NCI-H2171 treated with DMSO at 0.1 percent for 48 hours (cell line): ENCODE measurements at places on chromosomes 12 and 14.

DNA sequence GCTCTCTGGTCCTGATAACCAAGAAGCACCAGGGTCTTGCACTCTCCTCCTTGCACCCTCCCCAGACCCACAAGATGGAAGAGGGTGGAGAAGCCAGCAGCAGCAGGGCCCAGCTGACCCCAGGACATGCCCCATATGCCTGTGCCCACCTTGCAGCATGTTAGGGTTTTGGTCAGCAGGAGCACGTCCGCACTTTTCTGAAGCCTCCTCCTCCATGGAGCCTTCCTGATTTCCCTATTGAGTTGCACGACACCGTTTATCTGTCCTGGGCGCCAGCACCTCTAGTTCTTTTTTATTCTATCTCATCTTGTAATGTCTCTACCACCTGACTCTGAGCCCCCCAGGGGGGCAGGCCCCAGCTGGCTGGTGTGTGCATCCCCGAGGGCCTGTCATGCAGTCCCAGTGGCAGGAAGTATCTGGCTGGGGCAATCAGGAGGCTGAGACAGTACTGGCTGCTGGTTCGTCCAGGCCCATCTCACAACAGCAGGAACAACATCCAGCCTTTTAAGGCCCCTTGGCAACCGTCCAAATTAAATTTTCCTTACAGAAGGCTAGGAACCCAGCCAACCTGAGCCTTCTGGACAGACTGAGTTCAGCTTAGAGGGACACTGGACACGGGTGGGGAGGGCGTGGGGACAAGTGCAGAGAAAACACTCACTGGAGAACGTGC lies 39.6 kb downstream of the CCDC85C start:
- DNase-seq: peak; percentile 65

DNA sequence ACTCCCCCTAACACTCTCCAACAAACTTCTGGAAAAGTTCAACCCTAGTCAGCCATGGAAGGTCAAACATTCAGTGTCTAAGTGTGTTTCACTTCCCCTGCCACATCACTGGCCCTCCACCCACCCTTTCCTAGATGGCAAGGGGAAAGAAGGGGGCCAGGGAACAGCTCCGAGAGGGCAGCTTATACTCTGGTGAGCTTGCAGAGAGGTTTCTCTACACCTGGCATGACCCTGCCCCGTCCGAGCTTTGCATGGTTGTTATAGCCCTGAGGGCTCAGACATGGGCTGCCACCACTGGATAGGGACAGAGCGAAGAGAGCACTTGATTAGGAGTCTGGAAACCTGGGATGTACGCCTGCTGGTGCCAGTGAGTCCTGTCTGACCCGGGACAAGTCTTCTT lies 4.0 kb downstream of the ACVRL1 start:
- no peak for DNase-seq

GRCh38 chr14:75738192-75738591 lies 77.1 kb downstream of the TTLL5 start:
- DNase-seq: no peak

DNA sequence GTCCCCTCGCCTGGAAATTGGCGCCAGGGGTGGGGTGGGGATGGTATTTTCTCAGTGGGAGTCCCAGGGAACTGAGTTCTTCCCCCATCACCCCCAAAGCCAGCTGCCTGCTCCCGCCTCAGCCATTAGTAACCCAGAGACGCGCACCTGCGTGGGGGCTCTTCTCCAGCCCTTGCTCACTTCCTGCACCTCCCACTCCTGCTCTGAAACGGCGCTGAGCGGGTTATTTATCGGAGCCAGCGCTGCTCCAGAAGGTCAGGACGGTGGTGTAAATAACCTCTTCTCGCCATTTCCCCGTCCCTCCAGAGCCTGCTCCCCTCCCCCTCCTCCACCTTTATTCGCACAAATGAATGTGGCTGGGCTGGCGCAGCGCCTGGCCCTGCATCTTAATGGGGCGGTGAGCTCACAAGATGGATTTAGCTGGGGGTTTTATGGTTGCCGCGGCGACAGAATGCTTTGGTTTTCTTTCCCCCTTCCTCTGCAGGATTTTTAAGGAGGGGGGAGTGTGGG lies 12.2 kb downstream of the GPR84 start:
- DNase-seq: peak; percentile 75

DNA sequence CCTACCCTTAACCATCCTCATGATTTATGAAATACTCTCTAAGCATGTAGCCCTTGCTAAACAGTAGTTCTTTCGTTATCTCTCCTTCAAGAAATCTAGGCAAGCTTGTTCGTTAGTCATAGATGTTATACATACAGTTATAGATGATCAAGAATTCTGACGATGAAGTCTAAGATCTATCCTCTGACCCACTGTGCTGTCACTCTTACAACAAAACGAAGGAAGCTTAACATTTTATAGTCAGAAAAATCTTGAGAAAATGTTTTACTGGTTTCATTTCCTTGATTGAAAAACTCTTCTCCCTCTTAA lies 68.9 kb downstream of the SPPL3 start:
- DNase-seq: no peak

DNA sequence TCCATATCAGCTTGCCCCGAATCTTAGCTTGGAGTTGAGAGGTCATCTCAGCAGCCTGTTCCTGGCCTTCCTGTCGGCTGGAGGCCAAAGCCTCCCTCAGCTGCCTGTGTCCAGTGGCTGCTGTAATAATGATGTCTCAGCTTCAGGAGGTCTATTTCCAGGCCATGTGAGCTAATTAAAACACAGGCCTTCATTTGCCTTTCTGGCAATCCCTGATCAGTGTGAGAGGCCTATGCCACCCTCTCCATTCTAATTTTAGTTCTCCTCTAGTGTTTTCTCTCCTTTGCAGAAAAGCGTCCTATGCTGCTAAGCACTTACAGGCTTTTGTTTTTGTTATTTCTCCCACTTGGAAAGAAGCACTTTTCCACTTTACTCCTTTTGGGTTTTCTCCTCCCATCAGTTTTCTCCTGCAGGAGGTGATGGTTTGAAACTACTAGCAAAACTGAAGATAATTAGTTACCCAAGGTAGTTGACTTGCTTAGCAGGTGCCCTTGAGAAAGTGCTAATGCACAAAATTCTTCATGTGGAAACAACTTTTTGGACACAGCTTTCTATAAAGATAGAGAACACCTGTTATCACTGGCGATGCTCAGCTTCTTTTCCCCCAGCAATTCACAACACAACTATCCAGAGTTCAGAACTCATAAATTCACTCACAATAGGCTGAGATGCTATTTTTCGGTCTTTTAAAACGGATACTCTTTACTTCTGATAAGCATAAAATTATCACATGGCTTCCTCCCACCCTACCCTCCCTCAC lies 255.3 kb upstream of the GARIN6 start:
- no peak for DNase-seq

DNA sequence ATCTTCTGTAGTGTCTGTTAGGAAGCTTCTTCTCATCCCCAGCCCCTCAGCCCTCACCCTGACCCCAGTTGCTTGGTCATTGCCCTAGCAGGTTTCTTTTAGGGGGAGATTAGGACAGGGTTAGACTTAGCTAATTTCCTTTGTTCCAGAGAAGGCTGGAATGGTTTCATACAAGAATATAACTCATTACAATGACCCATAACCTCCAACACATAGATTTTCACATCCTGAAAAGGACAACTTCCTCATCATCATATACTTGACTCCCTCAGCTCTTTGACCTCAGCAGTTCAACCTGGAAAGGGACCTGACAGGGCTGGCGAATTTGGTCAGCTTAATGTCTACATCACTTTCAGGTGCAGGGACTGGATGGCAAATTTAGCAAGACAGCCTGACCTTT lies 8.0 kb upstream of the BHLHE41 start:
- no peak for DNase-seq

- no peak for DNase-seq
These were observed 23.1 kb downstream of the SPIC start for GRCh38 chr12:101498252-101498651.

DNA sequence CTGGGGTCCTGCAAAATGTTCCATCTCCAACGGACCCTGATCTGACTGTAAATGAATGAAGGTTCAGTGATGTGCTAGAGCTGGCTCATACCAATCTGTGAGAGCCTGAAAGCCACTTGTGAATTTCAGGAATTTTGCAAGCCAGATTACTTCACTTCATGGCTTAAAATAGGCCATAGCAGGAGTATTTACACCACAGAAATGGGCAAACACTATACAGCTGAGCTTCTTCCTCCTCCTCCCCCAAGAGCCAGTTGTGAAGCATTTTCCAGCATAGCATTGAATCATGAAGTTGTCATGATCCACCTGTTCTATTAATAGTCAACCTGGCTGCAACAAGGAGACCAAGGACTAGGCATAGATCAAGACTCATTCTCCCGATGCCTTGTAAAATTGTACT lies 141.3 kb upstream of the RASSF8 start:
- DNase-seq: no peak

GRCh38 chr12:52528641-52529143 lies 8.5 kb upstream of the KRT5 start:
- no peak for DNase-seq

- DNase-seq: no peak
These were observed 243.2 kb downstream of the ALX1 start for GRCh38 chr12:85523197-85523596.

DNA sequence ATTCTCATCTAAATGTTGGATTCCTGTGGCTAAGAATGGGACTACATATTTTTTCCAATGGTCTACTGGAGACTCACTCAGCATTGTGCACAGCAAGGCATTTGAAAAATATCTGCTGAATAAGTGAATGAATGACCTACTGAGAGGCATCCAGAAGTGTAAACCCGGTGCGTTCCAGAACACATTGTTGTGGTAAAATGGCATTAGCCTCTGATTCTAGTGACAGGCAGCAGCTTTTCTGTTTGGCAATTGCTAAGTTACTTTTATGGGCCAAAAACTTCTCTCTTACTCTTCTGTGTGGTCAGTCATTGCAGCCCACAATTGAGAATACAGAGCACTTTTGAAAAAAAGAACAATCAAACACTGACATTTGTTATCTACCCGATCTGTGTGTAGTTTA lies 36.5 kb downstream of the WIF1 start:
- no peak for DNase-seq

GRCh38 chr14:60905923-60906322 lies 75.0 kb downstream of the TRMT5 start:
- peak; percentile 16 for DNase-seq

GRCh38 chr12:3453990-3454680 lies 36.9 kb upstream of the PRMT8 start:
- DNase-seq: no peak

- no peak for DNase-seq
These were observed 156.6 kb downstream of the PAX9 start for GRCh38 chr14:36818246-36818645.

- DNase-seq: no peak
These were observed 183.1 kb downstream of the TMEM121 start for GRCh38 chr14:105709281-105710118.
